D341Med (cell line): ENCODE measurements at places on chromosomes 1 and 21.

- peak; percentile 64 for DNase-seq
Observed at GRCh38 chr21:41957991-41958766, 4.4 kb upstream of the C2CD2 start.

DNA sequence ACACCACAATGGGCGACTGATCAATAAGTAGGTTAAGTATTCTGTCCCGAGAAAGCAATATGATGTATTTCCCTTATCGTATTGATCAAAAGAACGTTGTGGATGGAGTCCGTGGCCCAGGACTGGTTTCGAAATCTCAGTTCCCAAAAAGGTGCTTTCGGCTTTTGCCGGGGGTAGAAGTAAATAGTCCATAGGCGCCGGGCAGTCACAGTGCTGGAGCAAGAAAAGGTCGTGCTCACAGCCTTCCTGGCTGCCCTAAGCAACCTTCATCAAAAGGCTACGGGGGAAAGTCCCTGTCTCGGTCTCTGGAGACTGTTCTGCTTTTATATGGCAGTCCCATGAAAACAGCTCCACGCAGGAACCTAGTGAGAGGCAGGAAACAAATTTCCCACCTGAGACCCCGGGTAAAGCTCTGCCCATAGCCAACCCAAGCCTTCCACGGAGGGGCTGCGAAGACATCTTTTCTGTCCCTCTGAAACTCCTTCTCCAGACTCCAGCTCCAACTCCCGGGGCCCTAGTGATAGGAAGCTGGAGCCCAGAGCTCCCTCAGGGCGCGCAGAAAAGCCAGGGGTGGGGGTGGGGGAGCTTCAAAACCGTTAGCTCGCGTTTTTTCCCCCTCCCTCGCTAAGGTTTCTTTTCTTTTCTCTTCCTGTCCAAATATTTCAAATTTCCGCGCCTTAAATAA lies 7.0 kb downstream of the CDKN2C start:
- DNase-seq: peak; percentile 60

- no peak for DNase-seq
Observed at GRCh38 chr1:3212453-3213355, 143.7 kb downstream of the PRDM16 start.

DNA sequence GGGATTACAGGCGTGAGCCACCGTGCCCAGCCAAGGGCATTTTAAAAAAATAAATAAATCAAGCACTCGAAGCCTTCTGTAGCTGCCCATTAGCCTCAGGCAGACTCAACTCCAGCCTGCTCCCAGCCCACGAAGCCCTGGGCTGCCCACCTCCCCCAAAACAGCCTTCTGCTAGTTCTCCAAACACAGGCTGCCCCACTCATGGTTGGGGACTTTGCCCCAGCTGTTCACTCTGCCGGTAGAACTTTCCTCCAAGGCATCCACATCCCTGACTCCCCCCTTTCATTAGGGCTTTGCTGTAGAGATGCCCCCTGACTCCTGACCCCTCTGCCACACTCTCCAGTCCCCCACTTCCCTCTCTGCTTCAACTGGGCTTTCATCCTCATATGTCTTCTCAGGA lies 29.7 kb upstream of the LAPTM5 start:
- DNase-seq: no peak

DNA sequence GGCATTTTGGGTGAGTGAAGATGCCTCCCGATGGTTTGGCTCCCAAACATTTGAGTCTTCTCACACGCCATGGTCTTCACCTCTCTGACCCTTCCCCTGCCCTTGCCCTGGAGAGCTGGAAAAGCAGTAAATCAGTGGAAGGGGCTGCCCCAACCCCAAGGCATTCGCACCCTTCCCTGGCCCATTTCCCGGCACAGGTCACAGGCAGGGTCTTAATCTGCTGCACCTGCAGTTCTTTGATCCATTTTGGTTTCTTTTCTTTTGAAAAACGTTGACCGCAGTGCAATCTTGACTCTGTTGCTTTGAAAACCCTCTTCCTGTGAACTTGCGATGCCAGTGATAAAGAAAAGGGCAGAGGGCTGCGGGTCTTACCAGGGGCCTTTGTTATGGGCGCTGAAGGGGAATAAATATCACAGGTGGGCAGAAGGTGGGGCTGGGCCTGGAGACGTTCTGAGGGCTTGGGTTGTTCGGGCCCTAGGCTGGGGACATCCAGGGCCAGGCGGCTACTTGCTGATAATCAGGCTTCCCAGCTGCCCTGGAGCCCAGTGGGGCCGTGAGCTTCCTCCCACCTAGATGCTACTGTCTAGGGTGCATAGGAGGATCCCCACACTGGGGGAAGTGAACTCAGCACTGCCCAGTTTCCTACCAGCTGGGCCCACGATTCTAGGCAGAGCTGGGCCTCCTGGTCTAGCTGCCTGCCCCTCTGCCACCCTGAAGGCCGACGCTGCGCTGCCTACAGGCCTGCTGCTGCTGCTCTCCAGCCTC lies 38.6 kb upstream of the EPS8L3 start:
- no peak for DNase-seq

GRCh38 chr1:229538945-229539344 lies 19.6 kb downstream of the ABCB10 start:
- no peak for DNase-seq

- DNase-seq: no peak
Observed at GRCh38 chr1:117759535-117759934, 153.7 kb downstream of the TENT5C start.

- no peak for DNase-seq
Observed at GRCh38 chr1:40421431-40422384, 28.6 kb upstream of the ZFP69B start.

GRCh38 chr1:25197982-25198662 lies 34.2 kb downstream of the SYF2 start:
- no peak for DNase-seq

- no peak for DNase-seq
Observed at GRCh38 chr1:194477908-194478307, 1291.5 kb upstream of the B3GALT2 start.

GRCh38 chr1:162018418-162018817 lies 5.3 kb downstream of the OLFML2B start:
- DNase-seq: no peak
